ENCODE measurements at places on chromosomes 11 and 22. TPM values are rescaled to one million over a fixed set of nuclear protein-coding genes. Genes with fewer than 3 reads are reported as not detected.

OR2D2 gene
- total RNA-seq = 2.2 TPM

KRTAP5-11 gene
- not detected for total RNA-seq

OOSP1 gene
- total RNA-seq = not detected

OR51E2 gene
- not detected for total RNA-seq

PATE4 gene
- not detected for total RNA-seq

ABTB2 gene
- total RNA-seq = 7.2 TPM

UBQLNL gene
- 1.9 TPM for total RNA-seq

CENPM gene
- 8.5 TPM for total RNA-seq

ZMAT5 gene
- 11.9 TPM for total RNA-seq

NPAT gene
- 34.1 TPM for total RNA-seq

Data from parietal lobe (tissue), 2 donors.